Activated naive CD4-positive, alpha-beta T cell treated with anti-CD3 and anti-CD28 coated beads, Interleukin-2, amount 50 U/mL, for 72 hours (primary cell): ENCODE measurements at places on chromosomes 11 and 22. TPM values are rescaled to one million over a fixed set of nuclear protein-coding genes. Genes with fewer than 3 reads are reported as not detected.

GRCh38 chr11:3203221-3204043 is 15.2 kb downstream of the MRGPRG start:
- no peak for DNase-seq

DNA sequence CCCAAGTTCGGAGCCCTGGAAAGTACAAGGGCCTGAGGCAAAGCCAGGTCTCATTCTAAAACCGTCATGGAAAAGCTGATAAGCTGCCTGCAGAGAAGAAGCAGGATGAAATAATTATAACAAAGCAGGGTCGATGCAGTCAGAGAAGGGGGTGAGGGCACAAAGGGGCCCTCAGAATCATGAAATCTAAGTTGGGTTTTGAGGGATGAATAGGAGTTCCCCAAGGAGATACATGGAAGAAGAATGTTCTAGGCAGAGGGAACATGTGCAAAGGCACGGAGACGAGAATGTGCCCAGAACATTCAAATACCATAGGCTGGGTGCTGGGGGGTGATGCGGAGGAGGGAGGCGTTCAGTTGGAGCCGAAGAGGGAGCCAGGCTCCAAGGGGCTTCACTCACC is 25.0 kb downstream of the IGLL1 start:
- DNase-seq = no peak

DNA sequence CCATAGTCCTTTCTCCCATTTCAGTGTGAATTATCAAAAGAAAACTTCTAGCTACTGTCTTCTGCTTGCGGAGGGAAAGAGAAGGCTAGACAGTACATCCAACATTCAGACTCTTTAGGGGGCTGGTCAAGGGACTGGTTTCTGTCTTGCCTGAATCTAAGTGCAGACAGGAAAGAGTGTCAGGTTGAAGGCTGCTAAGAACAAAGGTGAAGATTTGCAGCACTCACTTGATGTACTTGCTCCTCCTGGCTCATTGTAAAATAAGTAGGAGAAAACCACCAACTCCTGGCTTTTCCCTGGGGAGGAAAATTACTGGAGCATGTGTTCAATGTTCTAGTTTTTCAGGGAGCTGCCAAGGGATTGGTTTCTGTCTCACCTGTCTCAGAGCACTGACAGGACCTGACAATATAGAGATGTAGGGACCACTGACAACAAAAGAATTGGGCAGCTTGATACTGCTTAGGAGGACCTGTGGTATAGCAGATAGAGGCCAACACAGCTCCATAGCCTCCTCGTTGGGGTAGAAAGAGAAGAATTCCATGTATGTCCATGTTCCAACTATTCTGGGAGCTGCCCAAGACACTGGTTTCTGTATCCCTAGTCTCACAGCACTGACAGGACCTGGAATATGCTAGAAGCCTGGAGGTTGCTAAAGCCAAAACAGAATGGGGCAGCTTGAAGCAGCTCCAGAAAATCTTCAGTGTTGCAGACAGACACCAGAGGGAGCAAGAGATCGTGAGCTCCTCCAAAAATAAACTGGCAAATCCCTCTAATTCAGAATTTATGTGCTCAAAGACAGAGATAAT is 39.7 kb upstream of the MMP12 start:
- no peak for DNase-seq

DNA sequence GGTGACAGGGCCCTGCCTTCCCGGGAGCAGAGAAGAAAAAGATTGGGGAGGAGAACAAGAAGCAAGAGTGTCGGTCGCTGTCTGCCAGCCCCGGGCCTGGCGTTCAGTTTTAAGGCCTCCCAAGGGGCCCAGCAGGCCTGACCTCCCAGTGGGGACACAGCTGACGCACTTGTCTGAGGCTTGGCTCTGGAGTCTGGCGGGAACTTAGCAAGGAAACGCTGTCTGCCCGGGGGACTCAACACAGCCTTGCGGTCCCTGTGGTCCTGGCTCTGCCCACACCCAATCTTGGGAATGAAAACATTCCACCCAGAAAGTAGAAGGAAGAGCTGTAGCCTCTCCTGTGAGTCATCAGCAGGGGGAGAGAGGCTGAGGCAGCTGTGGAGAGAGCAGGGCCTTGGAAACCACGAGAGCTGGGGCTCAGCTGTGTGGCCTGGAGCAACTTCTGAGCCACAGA is 54.4 kb downstream of the TRAF6 start:
- DNase-seq = no peak

- DNase-seq = no peak
Observed at GRCh38 chr22:28438183-28438768, 241.4 kb downstream of the TTC28 start.

The SMC1B gene
- total RNA-seq = 0.80 TPM

DNA sequence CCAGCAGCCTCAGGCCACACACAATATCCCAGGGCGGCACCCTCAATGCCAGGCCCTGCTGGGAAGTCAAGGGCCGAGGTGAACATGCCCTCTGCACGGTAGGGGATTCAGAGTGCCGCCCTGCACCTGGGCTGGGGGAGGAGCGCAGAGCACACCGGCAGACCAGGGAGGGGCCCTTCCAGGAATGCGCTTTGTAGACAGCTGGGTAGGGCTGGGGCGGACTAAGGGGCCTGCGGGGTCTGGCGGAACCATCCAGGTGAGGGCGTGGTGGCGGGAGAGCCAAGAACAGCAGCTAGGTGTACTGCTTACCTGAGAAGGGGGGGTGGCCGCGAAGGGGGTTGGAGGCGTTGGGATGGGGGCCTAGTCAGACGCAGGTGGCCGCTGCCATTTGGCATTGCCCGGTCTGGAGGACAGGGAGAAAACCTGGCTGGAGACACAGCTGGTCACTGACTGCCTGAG is 26.0 kb downstream of the DUSP8 start:
- no peak for DNase-seq

- no peak for DNase-seq
Observed at GRCh38 chr22:32175683-32176644, 16.9 kb upstream of the C22orf42 start.

The FGF4 gene
- not detected for total RNA-seq

GRCh38 chr22:29056472-29056871 is 5.2 kb downstream of the C22orf31 start:
- no peak for DNase-seq
